ENCODE measurements at places on chromosomes 5 and 9.

- DNase-seq: no peak
Observed at GRCh38 chr5:65186646-65187227, 295.0 kb downstream of the ADAMTS6 start.

DNA sequence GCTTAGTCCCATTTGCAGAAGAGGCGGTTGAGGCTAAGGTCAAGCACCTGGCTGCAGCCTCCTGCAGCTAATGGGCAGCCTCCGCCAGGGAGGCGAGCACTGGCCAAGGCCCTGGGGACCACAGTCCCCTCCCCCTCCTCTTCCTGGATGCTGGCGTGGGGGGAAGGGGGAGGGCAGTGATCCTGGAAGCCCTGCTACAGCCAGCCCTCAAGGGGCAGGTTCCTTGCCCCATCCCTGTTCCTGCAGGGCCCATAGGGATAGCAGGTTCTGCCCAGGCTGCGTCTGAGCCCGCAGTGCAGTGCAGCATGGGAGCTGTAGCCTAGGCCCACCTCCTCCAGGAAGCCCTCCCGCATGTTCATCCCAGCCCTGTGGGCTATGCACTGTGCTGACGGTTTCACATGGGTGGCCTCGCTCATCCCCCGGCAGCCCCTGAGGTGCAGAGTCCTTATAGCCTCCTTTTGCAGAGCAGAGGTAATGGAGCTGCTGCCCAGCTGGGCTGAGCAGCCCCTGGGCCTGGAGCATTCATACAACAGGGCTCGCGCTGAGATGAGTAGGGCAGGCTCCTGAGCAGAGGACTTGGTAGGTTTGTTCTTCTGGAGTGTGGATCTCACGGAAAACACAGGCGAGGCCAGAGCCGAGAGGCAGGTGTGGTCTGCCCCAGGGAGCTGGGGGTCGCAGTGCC is 36.0 kb downstream of the KCNT1 start:
- DNase-seq: no peak

DNA sequence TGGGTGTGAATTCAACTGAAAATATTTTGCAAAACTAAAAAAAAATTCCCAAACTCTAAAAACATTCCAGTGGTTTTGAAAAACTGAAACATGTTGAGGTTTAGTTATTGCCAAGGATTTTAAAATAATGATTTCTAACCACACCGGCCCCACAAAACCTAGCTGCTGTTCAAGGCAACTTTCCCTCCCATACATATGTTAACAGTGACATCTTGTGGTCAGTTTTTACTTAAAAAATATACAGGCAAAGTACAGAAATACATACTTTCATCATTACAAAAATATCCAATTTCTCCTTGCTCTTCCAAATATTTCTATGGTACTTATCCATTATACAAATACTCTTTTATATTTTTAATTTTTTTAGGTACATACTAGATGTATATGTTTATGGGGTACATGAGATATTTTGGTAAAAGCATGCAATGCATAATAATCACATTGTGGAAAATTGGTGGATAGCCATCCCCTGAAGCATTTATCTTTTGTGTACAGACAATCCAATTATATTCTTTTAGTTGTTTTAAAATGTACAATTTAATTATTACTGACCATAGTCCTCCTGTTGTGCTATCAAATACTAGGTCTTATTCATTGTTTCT is 34.4 kb upstream of the MRPS30 start:
- DNase-seq: peak; percentile 41

DNA sequence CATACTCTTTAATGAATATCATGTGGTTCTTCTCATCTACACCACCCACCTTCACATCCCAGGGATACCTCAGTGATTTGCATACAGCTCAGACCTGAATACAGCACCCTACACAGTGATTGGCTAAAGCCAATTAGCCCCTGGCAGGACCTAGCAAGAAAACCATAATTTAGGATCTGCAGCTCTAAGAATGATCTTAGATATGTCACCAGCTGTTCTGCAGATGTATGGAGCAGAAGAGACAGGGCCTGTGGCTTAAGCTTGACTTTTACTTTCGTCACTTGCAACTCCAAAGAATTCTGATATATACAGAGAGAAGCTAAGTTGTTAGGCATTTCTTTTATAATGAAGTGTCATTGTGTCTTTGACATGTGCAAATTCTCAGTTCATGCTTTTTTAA is 483.2 kb upstream of the C9orf72 start:
- DNase-seq: no peak

GRCh38 chr5:83492331-83492730 is 20.8 kb downstream of the VCAN start:
- no peak for DNase-seq

DNA sequence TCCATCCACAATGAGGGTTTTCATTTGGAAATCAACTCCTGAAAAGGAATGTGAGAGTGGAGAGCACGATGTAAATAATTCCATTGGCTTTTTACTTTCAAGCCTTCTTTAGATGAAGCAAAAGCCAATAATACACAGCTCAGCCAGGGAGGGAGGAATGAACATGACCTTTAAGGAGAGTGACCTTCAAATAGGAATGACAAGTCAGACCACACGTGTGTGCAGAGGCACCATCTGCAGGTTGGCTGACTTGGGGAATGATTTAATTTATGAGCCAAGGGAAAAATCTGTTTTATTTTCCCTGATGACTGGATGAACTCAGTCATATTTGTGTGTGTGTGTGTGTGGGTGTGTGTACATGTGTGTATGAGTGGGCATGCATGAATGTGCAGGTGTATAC is 64.5 kb downstream of the RASEF start:
- DNase-seq: no peak

DNA sequence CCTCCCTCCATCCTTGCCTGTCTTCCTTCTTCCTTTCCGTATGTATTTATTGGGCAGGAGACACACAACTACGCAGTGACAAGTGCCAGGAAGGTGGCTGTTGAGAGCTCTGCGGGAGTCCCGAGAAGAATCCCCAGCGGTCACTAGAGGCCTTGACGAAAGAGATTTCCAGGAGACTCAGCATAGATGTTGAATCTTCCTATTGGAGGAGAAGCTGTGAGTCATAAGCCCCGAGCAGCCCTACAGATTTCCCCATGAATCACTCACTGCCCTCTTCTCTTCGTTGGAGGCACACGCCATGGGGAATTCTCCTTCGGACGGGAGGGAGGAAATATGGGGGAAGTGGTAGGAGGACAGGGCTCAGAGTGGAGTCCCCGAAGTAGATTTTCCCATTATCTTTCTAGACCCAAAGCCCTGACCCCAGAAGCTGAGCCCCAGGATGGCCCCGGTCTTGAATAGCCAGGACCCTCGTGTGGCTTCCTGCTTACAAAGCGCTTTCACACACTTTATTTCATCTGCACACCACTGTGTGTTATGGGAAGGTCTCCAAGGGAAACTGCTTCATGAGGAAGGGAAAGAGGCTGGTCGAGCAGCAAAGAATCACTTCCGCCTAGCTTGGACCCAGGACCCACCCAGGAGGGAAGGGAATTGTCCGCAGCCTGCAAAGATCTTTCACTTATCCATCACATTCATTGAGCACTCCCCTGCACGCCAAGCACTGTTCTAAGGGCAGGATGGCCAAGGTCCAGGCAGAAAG is 12.7 kb downstream of the DUSP1 start:
- DNase-seq: no peak

- no peak for DNase-seq
Observed at GRCh38 chr9:6938873-6939272, 181.1 kb downstream of the KDM4C start.

DNA sequence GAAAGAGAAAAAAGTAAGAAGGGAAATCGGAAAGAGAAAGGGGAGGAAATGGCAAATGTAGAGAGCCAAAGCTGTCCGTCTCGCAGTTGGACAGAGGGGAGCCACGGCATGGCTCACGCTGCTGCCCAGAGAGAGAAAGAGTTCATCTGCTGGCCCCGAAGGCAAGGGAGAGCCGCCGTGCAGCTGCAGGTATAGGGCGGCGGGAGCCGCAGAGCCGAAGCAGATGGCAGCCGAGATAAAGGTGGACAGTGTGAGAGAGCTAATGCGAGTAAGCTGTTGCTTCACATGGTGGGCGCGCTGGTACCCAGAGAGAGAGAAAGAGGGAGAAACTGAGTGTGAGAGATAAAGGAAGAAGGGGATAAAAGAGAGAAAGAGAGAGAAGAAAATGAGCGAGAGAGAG is 188.4 kb upstream of the PPP1R26 start:
- DNase-seq: no peak

- DNase-seq: no peak
Observed at GRCh38 chr9:110278080-110278707, 21.9 kb upstream of the TXN start.

Data from CD4-positive, alpha-beta T cell (primary cell).